ENCODE measurements at places on chromosomes 2 and 18. TPM values are rescaled to one million over a fixed set of nuclear protein-coding genes. Genes with fewer than 3 reads are reported as not detected.

- no peak for DNase-seq
Observed at GRCh38 chr2:95346231-95346737, 49.1 kb downstream of the KCNIP3 start.

DNA sequence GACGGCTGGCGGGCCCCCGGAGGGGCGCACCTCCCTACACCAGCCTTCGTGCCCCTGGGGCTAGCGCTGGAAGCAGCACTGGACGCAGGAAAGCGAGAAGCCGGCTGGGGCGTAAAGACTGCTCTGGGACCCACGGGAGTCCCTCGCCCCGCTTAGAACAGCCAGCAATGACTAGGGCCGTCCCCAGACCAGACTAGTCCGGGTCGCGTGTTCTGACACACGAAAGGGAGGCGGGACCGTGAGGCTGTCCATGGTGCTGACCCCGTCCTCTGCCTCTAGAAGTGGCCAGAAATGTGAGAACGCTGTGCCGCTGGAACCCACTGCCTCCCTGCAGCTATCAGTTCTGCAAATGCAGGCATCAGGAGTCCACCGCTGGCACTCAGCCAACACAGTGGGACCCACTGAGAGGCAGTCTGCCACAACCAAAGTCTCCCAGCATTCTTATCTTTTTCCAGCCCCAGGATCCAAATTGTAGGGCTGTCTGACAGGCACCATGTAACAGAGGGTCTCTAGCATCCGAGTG lies at the start of gene UCN:
Gene UCN, minus strand, starts transcription at position 87 of the 523 bp plus-strand sequence. CDS start 550 bp downstream, outside the sequence.
- DNase-seq, result no peak

GRCh38 chr18:32042337-32042736 lies 23.7 kb downstream of the RNF125 start:
- DNase-seq, result no peak

GRCh38 chr2:18855027-18855426 lies 265.7 kb upstream of the NT5C1B start:
- no peak for DNase-seq

The C1QL2 gene
- total RNA-seq, result not detected

Measured in OCI-LY7 (cell line).